ENCODE measurements at places on chromosomes 2 and 18. TPM values are rescaled to one million over a fixed set of nuclear protein-coding genes. Genes with fewer than 3 reads are reported as not detected.

The GORASP2 gene
- polyA plus RNA-seq, result 83.3 TPM

The ALPG gene
- not detected for polyA plus RNA-seq

- DNase-seq, result no peak
Measured at GRCh38 chr18:23458830-23459529, 5.9 kb downstream of the RIOK3 start.

DNA sequence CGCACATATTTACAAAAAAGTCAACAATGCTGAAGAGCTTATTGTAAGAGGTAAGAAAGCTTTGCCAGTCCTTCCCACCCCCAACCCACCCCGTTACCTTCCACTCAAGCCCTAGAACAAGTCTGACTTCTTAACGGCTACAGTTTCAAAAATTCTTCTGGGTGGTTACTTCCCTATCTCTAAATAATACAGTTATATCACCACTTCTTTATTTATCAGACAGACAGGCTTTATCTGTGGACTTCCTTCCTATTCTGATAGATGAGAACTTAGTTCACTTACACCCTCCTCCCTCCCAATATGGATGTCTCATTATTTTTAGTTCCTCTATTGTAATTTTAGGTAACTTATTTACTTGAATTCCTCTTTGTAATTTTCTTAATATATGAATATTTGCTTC is 26.7 kb upstream of the ACTR3 start:
- DNase-seq, result no peak

The SPAG16 gene
- polyA plus RNA-seq, result 60.7 TPM

DNA sequence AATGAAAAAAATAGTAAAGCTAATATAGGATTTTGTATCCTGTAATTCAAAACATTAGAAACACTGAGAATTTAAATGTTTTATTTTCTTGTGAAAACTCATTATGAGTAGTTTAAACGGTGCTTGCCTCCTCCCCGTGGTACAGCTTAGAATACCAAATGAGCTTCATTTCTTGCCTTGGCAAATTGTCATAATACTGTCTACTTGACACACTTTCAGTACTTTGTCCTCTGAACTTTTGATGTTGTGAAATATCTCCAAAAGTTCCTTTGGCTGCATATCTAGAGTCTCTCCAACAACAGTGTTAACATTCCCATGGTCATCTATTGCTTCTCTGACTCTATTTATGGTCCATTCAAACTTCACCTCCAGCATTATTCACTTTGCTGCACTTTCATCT is 61.9 kb upstream of the EPB41L5 start:
- no peak for DNase-seq

DNA sequence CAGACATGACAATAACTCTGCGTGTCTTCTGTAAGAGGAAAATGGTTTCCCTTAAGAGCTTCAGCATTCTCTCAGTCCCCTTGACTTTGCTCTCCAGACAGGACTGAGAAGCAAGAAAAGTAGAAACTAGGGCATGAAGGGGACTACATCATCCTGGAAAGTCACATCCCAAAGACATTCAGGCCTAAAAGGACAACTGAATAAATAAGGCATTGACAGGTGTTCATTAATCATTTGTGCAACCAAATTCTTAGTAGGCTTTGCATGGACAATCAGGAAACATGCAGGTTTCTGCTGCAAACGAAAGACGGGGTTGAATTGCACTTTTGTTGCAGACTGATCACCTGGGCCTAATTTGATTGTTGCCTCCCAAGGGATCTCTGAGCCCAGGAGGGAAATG is 1.2 kb upstream of the SGPP2 start:
- DNase-seq, result no peak

GRCh38 chr2:70948337-70949003 is 12.8 kb downstream of the ATP6V1B1 start:
- DNase-seq, result peak; percentile 73

GRCh38 chr2:216583147-216583546 is 50.1 kb upstream of the IGFBP2 start:
- no peak for DNase-seq

The DPYSL5 gene
- polyA plus RNA-seq, result 8.5 TPM

DNA sequence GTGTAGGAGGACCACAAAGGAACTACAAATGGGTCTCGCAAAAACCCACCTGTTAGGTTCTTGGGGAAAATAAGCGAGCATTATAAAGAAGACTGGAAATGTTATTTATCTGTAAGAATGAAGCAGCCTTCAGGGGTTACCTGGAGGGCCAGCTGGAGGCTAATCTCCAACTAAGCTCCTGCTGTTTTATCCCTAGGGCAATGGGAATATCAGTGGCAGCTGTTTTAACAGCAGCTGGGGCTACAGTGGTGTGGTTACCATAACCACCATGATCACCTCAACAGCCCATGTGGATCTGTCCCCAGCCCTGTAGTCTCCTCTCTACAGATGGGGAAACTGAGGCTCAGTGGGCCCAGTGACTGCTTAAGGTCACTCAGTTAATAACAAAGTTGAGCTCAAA is 108.1 kb downstream of the FTCDNL1 start:
- no peak for DNase-seq

DNA sequence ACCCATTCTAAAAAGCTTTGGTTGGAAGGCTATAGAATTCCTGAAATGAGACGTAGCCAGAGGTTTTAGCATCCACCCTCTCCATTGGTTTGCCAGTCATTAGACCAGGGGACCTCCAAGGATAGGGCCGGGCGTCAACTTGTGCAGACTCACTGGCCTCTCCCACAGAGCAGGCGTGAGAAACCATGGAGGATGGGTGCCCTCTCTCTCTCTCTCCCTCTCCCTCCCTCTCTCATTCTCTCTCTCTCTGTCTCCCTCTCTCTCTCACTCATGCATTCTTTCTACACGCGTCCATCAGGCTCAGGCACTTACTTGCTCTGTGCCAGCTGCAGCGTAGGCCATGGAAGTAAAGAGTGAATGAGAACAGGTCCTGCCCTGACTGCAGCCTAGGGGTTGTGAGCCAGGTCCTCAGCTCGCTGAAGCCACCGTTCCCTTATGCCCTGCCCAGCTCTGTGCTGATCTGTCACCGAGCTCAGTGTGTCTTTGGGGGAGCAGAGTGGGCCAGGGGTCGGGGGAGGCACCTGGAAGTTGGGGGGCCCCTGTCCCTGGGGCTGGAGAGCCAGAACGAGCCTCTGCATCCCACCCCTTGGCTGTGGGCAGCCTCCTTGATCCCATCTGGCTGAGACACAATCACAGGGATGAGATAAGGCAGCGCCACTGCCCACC is 304.4 kb upstream of the HS6ST1 start:
- DNase-seq, result no peak

The CROCC2 gene
- 0.05 TPM for polyA plus RNA-seq

GRCh38 chr2:149716687-149717086 is 129.1 kb upstream of the MMADHC start:
- DNase-seq, result no peak

GRCh38 chr2:120637847-120638246 is 97.8 kb upstream of the GLI2 start:
- no peak for DNase-seq

Measured in renal cortex interstitium (tissue), 15 donors.